ENCODE measurements at places on chromosomes 3 and 15.

- peak; percentile 42 for DNase-seq
Measured at GRCh38 chr3:11641683-11642430, 1.9 kb downstream of the VGLL4 start.

- no peak for DNase-seq
Measured at GRCh38 chr3:161392853-161393252, 21.5 kb upstream of the SPTSSB start.

DNA sequence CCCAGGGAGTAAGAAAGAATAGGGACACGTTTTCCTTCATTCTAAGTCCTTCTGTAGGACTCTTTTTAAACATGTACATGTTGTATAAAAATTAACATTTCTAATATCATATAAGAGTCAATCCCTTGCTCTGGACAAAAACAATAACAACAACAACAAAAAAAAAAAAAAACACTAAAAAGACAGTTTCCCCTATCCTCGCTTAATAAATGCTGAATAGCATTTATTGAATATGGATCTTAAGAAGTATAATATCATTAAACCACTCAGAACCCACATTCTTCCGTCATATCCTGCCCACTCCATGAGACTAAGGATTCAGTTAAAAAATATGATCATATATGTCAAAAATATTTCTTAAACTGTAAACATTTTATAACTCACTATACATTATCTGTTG, 145.1 kb downstream of the AQP9 start:
- no peak for DNase-seq

DNA sequence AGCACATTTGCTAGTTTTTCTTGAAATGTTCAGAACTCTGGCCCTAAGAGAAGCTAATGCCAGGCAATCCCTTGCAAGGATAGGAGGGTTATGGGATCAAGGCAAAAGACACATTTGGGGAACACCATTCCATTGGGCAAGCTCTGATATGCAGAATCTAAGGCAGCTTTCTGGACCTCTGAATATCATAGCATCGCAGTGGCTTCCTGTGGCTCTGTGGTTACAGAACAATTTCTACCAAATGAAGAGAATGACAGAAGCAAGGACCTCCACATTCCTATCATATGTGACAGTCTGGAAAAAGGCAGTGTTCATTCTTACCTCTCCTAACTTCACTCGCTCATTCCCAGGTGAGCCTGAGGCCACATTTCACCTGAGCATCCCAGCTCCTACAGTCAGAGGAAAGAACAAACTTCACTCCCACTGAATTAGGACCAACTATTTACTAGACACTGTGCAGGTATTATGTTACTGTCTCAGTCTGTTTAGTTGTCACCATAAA, 836.1 kb upstream of the CFAP20DC start:
- no peak for DNase-seq

- DNase-seq: no peak
Measured at GRCh38 chr3:16140116-16140893, 34.2 kb upstream of the GALNT15 start.

GRCh38 chr15:50145451-50145872, 26.4 kb upstream of the ATP8B4 start:
- DNase-seq: peak; percentile 54

GRCh38 chr3:123628996-123629746, 44.3 kb upstream of the HACD2 start:
- DNase-seq: no peak

- peak; percentile 87 for DNase-seq
Measured at GRCh38 chr3:107988460-107989175, 102.2 kb downstream of the CD47 start.

- DNase-seq: peak; percentile 16
Measured at GRCh38 chr3:174397848-174398247, 461.3 kb upstream of the NAALADL2 start.

DNA sequence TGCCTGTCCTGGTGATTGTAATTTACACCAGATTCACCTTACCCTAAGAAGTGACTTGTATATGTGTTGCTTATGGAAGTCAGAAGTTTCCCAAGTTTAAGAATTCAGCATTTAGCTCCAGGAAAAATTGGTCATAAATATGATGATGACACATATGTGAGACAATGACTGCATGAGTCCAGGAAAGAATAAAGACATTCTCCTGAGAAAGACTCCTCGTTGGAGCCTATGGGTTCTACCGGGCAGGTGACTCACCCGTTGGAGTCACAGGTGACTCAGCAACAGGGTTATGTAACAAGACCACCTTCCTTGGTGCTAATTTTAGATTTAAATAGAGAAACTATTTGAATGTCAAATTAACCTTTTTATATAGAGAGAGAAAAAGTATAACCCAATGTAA, 662.4 kb downstream of the FHIT start:
- DNase-seq: peak; percentile 20

DNA sequence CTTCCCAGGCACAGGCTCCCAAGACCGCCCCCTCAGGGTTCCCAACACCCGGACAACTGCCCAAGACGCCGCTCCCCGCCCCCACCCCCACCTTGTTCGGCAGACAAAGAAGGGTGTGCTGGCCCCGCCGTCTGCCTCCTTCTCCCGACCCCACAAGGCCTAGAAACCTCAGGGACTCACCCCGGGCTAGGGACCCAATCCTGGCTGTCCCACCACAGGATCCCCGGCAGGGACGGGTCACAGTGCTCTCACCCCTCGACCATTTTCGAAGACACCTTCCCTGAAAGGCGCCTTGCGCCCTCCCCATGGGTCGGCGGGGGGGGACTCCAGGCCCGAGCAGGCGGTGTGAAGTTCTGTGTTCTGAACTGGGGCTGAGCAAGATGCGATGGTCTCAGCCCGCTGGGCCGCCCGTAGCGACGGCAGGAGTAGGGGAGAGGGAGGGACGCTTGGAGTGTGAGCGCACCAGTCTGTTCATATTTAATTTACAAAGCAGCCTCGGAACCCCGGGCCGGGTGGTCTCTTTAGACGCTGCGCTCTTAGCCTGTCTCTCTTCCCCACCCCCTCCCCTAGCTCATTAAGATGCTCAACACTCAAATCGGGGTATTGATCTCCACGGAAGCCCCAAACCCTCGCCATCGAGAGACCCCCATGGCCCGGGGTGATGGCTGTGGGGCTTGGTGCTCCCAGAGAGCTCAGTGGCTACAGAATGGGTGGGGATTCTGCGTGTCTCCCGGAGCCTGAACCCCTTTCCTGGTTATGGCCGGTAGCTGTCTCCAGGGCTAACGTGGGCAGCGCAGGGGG, 1.4 kb upstream of the ISLR2 start:
- no peak for DNase-seq

- DNase-seq: no peak
Measured at GRCh38 chr15:58553365-58553918, 121.7 kb downstream of the LIPC start.

DNA sequence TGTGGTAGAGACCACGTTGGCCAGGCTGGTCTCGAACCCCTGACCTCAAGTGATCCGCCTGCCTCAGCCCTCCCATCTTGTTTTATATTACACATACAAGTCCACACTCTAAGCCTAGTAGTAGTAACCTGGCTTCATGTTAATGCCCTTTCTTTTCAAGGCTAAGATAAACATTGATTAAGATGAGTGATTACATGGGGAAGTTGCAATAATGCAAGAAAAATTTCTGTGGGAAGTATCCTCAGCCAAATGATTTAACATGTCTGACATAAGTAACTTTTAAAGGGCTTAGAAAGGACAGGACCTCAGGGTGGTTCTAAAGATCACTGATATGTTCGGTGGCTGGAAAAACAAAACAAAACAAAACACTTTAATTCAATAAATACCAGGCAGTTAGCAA, 72.1 kb downstream of the SFMBT1 start:
- peak; percentile 27 for DNase-seq

- no peak for DNase-seq
Measured at GRCh38 chr3:23201154-23201838, 1.8 kb upstream of the UBE2E2 start.
